ENCODE measurements at places on chromosomes 2 and 18.
A peak's percentile ranks its signal among the peaks of the same experiment; 100 is the strongest.

DNA sequence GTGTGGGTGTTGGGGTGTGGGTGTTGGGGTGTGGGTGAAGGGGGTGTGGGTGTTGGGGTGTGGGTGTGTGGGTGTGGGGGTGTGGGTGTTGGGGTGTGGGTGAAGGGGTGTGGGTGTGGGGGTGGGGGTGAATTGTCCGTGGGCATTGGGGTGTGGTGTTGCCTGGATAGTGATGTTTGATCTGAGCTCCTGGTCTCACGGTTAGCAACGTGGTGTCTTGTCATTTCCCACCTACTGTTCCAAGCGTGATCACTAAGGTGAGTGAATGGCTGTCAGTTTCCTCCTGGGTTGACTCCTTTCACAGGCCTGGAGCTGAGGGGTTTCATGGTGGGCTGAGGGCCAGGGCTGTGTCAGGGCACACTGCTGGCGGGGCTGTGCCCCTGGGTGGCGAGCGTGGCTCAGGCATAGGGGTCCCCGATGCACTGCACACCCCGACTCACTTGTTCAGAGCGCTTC lies 27.2 kb downstream of the RTP5 start:
- no peak for DNase-seq

DNA sequence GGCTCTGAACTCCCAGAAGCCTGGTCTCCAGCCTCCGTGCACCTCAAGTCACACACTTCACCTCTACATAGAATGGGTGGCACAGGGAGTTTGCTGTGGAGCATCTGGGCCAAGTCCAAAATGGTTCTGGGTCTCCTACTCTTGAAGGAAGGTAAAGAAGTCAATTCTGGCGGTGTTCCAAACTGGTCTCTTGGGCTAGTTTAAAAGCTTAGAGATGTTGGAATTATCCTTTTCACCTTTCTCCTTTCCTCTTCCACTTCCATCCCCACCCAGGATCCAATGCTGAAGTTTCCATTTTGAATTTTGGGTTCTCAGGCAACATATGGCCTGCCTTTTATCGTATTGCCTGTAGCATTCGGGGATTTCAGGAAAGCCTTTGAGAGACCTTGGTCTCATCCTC lies 325.2 kb downstream of the PDE11A start:
- DNase-seq, result no peak

GRCh38 chr2:237057893-237058300 lies 27.8 kb upstream of the COPS8 start:
- DNase-seq, result no peak

DNA sequence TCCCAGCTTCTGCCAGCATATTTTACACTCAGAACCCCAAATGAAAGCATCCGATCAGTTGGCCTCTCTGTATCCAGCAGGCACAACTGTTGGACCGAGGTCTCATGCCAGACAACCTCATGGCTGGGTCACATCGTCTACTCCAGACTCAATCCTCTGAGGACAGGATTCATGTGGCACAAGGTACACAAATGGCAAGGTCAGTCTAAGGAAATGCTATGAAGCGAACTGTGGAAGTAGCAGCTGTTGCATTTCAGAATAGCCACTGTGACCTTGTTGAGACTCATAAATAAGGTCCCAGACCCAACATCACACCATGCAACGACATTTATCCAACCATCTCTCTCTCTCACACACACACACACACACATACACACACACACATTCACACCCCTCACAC lies 7.1 kb upstream of the FZD7 start:
- no peak for DNase-seq

- no peak for DNase-seq
Observed at GRCh38 chr2:233832869-233833311, 21.4 kb downstream of the HJURP start.

DNA sequence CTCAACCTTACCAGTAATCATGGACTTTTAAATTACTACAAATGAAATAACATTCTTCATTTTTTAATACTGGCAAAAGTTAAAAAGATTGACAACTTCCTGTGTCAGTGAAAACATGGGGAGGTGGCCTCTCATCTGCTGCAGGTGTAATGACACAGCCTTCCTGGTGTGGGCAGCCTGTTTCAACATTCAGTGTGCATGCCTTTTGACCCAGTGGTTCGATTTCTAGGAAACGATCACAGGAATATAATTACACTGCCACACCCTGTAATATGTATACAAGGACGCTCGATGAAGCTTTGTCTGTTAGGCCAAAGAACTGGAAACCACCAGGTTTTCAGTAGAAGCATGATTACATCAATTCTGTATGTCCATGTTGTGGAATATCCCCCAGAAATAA lies 68.7 kb downstream of the MTHFD2 start:
- DNase-seq, result peak; percentile 20

DNA sequence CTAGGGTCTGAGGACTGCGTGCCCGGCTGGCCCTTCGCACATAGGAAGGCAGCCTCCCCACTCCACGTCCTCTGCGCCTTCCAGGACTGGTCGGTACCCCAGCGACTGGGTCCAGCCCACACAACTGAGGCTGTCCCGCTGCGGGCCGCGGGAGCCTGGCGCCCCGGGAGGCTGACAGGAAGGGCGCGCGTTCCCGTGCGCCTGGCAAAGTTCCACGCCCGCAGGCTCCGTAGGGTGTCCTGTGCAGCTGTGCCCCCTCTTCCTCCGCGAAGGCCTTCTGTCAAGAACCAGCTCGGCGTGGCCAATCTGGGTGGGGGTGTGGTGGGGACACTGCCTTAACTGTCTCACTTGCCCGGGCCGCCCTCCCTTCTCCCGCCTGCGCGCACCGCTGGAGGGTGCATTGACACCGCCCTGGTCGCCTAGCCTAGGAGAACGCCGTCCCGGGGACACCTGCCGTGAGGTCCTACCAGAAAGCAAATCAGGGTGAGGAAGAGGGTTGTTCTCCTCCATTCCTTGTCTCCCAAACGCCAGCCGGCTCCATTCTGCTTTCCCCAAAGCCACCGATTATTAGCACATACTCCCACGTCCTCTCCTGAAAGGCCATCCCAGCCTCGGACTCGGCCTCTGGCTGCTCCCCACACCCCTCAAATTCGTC lies 618 bp upstream of the LYPD1 start:
- DNase-seq, result no peak

DNA sequence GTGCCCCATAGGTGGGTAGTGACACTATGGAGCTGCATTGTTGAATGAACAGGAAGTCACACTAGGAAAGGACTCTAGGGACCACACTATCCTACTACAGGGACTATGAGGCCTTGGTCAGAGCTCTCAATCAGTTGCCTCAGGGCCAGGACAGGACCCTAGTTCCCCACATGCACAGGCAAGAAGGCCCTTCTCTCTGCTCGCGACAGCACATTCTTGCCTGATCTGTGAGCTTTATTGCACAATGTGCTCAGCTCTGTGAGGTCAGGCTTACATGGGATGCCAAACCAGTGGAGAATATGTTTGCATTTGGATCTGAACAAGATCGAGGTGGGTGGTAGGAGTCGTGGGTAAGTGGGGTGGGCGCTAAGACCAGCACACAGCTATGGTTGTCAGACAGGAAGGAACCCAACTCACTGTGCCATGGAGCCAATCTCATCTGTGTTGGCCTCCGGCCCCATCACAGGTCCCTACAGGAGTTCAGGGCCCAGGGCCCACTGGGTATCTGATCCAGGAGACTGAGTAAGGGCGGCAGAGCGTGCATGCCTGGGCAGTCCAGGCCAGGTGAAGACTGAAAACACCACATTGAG lies 8.0 kb downstream of the PCARE start:
- no peak for DNase-seq

DNA sequence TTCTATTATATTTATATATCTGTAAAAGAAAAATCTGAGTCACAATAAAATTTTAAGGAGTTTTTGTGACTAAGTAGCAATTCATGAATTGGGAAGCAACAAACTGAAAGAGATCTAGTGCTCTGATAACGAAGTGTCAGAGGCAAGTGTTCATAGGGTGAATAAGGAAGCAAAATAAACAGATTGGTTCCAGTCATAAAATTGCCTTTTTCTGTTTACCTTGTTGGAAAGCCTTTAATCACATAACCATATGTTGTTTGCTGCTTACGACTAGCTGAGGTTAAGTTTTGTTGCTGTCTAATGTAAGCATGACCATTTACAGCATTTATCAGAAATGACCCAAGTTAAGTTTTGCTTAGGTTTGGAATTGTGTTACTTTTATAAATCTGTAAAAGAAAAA lies 358.9 kb downstream of the ARL6IP6 start:
- DNase-seq, result no peak

DNA sequence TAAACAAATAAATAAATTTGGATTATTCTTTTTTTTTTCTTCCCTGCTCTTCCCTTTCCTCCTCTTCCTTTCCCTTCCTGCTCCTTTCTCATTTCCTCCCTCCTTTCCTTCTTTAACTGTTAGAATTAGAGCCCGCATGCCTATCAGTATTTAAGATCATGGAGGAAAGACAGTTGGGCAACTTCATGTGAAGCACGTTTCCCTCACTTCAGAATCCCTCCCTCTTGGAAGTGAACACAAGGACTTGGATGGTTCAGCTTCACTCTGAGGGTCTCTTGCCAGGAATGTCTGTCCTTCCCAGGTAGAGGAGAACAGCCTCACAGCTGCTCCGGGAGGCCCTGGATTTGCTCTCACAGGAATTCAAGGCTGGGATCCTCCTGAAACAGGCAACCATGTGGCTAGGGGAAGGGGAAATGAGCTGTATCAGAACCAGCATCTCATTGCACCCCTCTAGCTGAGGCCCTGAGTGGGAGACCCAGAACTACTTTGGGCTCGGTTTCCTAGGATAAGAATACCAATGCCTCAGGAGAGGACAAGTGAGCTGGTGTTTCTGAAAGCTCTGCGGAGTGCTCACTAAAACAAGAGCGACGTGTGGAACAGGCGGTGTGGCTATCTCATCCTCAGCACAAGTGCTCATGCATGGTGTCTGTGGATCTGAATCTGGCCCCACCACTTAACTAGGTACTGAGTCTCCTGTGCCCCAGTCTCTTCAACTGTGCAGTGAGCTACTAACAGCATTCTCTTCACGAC lies 230.5 kb downstream of the MYCN start:
- no peak for DNase-seq

- DNase-seq, result no peak
Observed at GRCh38 chr2:95043300-95044093, 18.0 kb downstream of the MAL start.

DNA sequence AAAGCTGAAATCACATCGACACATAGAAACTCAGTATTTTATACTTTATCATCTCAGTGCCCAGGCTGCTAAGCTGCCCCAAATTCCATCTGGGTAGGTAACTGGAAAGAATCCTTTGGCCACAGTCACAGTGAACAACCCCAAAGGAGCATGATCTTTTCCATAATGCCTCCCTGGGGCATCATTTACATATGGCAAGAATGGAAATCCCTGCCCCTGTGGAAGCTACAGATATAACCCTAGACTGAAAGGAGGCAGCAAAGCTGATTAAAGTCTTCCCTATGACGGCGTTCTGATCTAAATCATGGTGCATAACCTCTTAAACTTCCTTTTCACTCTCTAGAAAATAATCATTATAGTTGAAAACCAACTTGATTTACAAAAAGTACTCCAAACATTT lies 41.5 kb downstream of the MAP3K19 start:
- DNase-seq, result no peak

DNA sequence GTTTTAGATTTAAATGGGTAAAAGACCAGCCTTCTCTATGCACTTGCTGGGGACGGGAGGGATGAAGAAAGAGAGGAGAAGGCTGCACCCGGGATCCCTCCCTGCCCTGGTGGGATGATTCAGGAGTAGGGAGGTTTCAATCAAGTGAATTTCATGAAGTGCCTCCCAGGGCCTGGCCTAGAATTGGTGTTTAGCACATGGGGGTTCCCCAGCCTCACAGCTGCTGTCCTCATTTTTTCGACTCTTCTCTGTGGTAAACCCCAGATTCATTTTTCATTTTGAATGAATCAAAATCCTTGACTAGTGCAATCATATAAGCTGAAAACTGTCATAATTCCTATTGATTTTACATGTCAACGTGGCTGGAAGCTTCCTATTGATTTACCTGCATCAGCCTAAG lies 81.1 kb downstream of the LPIN1 start:
- DNase-seq, result no peak

- no peak for DNase-seq
Observed at GRCh38 chr2:40434731-40435271, 17.1 kb downstream of the SLC8A1 start.

DNA sequence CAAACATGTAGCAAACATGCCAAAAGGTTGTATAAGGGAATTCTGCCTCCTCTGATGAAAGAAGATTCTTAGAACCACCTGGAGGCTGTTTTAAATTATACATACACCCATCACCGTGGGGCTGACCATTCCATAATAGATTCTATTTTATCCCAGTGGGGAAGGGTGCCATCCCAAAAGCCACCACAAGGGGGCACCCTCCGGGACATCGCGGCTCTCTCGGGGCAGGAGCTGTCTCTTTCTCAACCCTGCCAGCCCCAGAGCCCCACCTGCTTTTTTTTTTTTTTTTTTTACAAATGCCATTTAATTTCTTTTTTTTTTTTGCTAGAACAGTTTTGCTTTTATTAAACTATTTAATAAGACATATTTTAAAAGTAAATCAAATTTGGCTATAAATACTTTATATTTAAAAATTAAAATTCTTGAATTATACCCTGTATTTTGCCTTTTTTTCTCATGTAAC lies 8.6 kb upstream of the MTCL1 start:
- peak; percentile 55 for DNase-seq

DNA sequence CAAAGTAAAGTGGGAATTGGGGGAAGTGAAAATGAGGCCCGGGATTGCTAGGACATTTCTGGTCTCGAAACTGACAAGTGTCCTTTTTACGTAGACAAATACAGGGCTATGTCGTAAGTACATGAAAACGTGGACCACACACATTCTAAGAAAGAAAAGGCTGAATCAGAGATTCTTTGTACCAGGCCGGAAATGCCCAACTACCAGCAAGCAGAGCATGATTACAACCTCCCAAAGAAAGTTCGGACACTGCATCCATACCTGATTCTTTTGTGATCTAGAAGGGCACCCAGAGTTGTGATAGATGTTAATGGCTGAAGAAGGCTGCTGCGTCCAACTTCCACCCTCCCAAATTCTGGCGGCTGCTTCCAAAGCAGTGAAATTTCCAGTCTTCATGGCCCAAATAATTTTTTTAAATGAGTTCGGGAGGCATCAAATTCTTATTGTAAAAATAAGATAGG lies 1.7 kb downstream of the RBMS1 start:
- DNase-seq, result no peak

GRCh38 chr2:216279031-216279430 lies 93.3 kb downstream of the MARCHF4 start:
- no peak for DNase-seq

DNA sequence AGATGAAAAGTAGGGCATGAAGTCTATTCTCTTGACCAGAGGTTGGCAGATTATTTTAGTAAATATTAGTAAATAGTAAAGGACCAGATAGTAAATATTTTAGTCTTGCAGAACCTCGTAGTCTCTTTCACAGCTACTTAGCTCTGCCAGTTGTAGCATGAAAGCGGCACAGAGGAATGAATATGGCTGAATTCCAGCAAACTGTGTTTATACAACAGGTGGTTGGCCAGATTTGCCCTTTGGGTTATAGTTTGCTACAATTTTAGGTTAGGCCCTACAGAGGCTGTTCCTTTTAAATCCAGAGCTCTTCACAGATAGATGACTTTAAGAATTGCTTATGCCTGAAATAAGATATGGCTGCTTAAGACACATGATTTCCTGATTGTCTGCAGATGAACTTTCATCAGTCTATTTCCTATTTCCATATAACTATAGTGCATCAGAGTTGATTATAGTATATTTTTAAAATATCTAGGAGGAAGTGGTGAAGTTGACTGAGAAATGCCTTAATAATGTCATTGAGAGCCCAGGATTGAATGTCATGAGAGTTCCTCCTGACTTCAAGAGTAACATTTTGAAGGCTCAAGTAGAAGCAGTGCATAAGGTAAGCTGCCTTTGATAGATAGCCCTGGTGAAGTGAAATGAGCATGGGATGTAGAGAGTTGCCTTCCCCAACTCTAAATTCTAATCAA lies 80.5 kb downstream of the TMEM185B start:
- no peak for DNase-seq
